ENCODE measurements at places on chromosomes 11 and 22.
A peak's percentile ranks its signal among the peaks of the same experiment; 100 is the strongest.

DNA sequence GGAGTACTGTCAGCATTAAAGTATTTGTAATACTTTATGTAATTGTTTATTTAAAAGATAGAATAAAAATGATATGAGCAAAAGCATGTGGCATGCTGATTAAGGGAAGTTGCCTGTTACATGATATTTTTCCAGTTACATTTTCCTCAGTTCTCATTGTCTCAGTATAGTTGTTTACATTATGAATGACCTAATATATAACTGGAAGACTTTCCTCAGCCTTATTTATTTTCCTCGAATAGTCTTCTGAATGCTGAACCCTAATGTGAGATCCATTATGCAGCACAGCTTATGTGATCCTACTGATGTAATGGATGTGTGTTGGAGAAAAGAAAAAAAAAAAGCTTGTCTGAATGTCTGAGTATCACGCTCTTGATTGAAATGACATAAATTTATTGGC is 95.5 kb downstream of the LUZP2 start:
- DNase-seq, result no peak

- DNase-seq, result peak; percentile 11
Observed at GRCh38 chr11:72573072-72573854, 101.0 kb downstream of the PDE2A start.

GRCh38 chr11:61082062-61082870 is 20.0 kb upstream of the CD5 start:
- DNase-seq, result no peak

- DNase-seq, result no peak
Observed at GRCh38 chr11:82864268-82864667, 36.0 kb downstream of the PRCP start.

- peak; percentile 27 for DNase-seq
Observed at GRCh38 chr22:39266398-39267030, 21.7 kb upstream of the PDGFB start.

Measured in stimulated activated CD4-positive, alpha-beta T cell treated with anti-CD3 and anti-CD28 coated beads, Interleukin-12 subunit alpha, Interleukin-12 subunit beta, amount 100 ng/mL, for 24 hours (primary cell).